ENCODE measurements at places on chromosomes 1 and 21.

DNA sequence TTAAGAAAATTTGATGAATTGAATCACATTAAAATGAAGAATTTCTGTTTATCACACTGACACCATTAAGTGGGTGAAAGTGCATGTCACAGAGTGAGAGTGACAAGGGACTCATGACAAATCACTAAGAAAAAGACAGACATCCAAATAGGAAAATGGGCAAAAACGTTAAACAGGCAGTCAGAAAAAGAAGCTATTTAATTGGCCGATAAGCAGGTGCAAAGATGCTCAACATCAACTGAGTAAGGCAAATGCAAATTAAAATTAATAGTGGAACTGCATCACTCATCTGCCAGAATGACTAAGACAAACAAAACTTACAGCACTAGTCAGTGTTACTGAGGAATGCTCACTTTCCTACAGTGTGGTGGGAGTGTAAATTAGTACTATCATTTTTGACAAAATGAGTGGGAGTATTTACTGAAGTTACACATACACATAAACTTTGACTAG is 39.2 kb upstream of the RUNX1 start:
- DNase-seq, result no peak

DNA sequence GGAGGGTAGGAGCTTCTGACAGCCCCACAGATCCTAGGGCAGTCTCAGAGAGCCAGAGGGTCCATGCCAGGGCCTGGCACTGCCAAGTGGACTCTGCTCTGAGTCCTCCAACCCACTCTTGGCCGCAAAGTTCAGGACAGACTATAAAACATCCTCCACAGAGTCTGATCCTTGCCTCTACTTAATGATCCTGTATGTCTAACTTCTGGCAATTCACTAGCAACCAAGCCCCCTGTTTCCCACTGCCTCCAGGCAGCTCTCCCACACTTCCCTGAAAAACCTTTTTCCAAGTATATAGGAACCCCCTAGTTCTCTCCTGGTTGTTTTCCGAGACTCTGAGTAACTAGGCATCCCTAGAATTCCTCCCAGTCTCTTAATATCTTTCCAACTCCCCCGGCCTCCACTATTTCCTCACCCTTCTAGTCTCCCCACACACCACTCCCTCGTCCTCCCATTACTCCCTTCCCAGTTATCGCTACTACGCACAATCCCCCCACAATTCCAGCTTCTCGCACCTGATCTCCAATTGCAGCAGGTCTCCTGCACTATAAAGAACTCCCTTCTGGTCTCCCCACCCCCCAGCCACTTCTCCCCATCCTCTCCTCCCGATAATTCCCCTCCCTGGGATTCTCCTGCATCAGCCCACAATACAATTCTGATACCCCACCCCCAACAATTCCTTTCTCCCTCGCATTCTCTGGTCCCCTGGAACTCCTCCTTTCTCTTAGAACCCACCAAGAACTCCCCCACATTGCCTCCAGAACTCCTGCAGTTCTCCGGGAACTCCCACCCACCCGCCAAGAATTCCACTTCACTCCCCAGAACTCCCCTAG is 574 bp downstream of the IGSF9 start:
- DNase-seq, result no peak

- no peak for DNase-seq
Measured at GRCh38 chr21:37647781-37648180, 268.5 kb downstream of the KCNJ6 start.

DNA sequence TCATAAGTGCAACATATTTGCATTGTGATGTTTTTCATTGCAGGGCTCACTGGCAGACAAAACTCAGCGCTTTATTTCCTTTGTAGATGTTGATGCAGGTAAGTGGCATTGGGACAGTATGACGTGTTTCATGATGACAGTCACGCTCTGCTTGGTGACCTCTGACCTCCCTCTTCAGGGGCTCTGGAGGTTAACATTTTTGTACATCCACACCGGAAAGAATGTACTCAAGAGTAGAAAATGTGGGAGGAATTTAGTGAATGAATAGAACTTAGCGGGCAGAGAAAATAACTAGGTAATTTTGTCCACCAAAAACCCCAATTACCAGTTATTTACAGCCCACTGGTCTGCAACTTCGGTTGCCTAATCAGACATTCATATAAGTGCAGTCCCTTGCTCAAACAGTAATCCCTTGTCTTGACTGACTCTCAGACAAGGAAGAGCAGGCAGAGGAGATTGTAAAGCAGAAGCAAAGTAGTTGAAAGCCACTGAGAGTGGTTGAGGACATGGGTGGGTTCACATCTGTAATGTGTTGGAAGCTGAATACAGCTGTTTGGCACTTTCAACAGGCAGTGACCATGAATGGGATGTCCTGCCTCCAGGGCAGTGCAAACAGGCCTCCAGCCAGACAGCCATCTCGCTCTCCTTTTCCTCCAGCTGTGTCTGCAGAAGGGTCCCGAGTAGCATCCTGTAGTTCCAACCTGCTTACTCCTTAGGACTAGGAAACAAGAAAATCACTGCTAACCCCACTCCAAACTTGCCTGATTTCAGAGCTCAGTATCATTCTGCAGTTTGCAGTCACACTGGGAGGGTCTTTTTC is 188.9 kb downstream of the NRIP1 start:
- DNase-seq, result no peak

DNA sequence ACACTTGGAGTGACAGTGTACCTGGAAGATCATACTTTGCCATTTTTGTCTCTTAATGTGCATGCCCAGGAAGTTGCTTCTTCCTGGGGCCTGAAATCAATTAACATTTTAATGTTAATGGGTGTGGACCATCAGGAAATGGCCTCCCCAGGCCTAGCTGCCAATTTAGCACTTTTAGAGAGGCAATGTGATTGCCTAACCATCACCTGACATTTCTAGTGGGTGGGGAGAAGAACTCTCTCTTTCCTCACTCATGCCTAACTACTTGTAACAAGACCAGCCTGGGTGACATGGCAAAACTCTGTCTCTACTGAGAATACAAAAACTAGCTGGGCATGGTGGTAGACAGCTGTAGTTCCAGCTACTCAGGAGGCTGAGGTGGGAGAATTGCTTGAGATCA is 549.0 kb upstream of the RGS18 start:
- DNase-seq, result no peak

DNA sequence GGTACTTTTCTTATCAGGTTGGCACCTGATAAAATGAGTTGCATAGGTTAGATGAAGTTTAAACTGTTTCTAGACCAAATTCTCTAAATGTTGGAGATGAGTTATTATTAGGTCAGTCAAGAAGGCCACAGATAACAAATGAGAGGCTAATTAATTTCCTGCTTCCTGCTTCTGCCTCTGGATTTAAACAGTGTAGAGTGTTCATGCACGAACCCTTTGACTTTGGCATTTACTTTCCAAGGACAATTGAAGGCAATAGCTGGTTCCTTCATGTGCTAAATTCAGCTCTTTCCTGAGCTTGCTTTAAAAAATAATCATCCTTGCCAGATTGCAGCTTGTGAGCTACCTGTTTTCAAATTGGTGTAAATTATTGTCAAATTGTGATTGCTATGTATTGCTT is 80.6 kb downstream of the RASAL2 start:
- no peak for DNase-seq

DNA sequence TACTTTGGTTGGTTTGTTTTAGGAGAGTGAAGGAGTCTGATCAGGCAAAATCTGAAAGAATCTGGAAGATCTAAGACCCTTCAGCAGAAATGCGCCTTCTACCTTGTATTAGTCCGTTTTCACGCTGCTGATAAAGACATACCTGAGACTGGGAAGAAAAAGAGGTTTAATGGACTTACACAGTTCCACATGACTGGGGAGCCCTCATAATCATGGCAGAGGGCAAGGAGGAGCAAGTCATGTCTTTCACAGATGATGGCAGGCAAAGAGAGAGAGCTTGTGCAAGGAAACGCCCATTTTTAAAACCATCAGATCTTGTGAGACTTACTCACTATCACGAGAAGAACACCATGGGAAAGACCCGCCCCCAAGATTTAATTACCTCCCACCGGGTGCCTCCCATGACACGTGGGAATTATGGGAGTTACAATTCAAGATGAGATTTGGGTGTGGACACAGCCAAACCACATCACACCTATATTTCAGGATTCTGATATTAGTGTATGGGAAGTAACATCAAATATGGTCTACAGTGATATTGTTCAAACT is 99.3 kb downstream of the GLUL start:
- no peak for DNase-seq

- no peak for DNase-seq
Measured at GRCh38 chr1:234958066-234958705, 170.5 kb downstream of the TOMM20 start.

GRCh38 chr1:244437086-244437468 is 14.6 kb downstream of the ADSS2 start:
- DNase-seq, result no peak

- DNase-seq, result no peak
Measured at GRCh38 chr1:113040718-113041412, 32.1 kb upstream of the LRIG2 start.

DNA sequence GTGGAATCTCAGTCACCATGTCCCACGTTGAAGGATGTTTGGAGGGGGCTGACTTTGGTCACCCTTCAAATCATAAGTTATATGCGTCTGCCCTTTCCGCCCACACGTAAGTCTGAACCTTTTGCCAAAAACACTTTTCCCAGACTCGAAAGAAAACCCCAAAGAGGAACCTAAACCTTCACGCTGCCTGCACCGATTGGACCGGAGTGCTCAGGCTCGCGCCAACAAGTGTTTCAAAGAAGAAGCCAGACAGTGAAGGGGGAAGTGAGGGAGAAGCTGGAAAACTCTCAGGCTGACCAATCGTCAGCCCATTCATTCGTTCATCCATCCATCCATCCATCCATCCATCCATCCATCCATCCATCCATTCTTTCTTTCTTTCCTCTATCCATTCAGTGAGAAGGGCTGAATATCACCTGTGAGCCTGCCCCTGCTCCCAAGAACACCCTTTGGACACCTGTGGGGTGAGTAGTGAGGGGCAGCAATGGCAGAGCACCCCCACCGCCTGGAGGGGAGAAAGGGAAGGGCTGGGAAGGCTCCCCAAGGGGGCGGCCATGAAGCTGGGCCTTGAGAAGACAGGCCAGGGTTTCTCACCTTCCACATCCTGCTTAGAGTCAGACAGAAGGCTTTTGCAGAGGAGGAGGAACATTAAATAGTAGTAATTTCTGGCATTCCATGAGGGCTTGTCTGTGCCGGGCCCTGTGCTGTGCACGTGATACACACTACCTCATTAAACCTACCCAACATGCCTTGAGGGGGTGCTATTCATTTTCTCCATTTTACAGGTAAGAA is 27.1 kb upstream of the RUNX3 start:
- DNase-seq, result no peak

DNA sequence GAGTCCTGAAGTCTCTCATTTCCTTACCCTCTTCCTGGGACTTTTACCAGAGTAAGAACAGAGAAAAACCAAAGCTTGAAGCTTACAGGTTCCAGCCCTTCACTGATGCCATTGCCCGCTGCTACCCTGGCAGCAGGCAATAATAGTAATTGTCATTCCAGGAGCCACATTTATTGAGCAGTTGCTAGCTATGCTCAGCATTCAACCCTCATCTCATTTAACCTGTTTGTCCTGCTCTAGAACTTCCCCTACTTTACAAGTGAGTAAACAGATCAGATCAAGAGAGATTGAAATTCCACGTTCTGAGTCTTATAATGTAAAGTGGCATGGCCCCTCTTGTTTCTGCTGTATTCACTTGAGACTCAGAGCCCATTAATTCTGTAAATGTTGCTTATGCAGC is 80.4 kb downstream of the ATP1A1 start:
- DNase-seq, result no peak

DNA sequence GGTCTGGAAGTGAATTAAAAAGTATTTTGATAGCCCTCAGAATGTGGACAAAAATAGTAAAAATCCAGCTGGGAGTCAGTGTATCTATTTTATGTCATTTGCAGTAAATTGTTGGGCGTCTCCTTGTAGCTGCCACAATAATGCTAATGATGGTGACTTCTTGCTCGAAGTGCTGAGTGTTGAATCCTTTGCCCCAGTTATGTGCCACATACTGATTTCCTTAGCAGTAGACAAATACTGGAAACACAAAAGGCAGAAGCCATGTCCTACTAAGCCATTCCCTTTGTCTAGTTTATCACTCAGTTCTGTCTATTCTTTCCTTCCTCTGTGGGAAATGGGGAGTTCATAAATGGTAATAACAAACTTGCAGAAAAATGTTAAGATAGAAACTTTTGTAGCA is 70.7 kb upstream of the CXADR start:
- DNase-seq, result no peak

DNA sequence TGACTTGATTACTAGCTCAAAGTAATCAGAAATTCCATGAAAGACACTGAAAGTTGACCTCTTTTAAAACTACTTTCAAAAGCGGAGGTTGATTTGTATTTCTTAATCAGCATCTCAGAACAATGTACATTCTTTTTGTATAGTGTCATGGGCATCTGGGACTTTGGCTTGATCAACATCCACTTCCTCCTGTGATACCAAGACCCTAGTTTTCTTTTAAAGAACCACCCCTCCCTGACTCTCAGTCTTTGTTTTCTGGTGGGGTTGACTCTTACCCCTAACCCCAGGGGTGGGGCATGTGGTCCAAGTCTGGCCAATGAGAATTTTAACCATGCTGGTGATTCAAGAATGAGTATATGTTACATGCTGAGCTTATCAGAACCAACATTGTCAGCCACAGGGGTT is 21.7 kb upstream of the IRF2BP2 start:
- DNase-seq, result no peak

DNA sequence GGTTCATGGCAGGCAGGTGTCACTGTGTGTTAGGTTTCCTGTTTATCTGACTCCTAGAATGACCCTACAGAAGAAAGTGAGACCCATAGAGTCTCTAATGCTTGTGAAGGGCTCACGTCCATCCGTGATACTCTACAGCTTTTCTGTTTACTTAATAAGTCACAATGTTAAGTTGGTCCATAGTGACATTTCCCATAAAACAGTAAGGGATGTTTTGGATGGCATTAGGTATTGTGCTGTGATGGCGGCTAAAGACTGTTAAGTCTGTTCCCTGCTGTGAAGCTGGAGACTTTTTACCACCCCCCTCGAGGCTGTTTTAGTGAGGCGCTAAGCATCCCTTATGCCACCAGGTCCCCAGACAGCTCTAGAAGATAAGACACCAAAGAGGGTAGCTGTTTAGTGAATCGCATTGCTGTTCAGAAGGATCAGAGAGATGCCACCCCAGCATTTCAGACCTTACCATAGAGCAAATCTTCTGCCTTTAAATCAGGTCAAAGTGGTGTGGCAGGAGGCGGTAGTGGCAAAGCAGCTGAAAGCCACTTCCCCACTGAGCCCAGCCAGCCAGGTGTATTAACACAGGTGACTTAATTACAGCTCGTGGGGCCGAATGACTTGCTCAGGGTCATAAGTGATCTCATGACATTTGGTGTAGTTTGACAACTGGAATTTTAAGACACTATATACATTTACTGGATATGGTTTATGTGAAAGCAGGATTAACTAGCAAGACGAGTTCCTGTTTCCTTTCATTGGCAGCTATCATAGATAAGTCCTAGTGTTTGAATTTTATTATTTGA is 25.0 kb downstream of the SLC37A1 start:
- no peak for DNase-seq

DNA sequence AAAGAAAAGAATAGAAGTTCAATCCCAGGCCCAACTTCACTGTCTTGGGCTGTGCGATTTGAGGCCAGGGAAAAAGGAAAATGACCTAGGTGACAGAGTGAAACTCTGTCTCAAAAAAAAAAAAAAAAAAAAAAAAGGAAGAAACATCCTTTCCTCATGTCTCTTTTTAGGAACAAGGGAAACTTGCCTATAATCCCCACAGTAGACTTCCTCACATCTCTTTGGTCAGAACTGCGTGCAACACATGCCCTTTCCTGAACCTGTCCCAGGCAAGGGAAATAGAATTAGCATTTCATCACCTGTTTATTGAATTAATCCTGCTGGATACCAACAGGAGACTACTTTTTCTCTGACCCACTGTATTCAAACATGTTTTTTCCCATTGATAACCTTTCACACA is 2.3 kb downstream of the DCST1 start:
- no peak for DNase-seq
